ENCODE measurements at places on chromosomes 7 and 10. TPM values are rescaled to one million over a fixed set of nuclear protein-coding genes. Genes with fewer than 3 reads are reported as not detected.

The AKR1C8 gene
- total RNA-seq = 1.5 TPM

The MAGI2 gene
- 6.9 TPM for total RNA-seq

The ABCF2 gene
- total RNA-seq = 16.7 TPM

The IQCE gene
- 8.0 TPM for total RNA-seq

The BTAF1 gene
- total RNA-seq = 59.1 TPM

The C7orf57 gene
- 0.10 TPM for total RNA-seq

The SMO gene
- 28.8 TPM for total RNA-seq

The HHEX gene
- total RNA-seq = 3.9 TPM

The CYP3A5 gene
- total RNA-seq = 24.9 TPM

The MCM10 gene
- 5.8 TPM for total RNA-seq

The NFE2L3 gene
- 12.3 TPM for total RNA-seq

Data from skin of body (tissue), 3 donors.